ENCODE measurements at places on chromosomes 4 and X.
A peak's percentile ranks its signal among the peaks of the same experiment; 100 is the strongest.

DNA sequence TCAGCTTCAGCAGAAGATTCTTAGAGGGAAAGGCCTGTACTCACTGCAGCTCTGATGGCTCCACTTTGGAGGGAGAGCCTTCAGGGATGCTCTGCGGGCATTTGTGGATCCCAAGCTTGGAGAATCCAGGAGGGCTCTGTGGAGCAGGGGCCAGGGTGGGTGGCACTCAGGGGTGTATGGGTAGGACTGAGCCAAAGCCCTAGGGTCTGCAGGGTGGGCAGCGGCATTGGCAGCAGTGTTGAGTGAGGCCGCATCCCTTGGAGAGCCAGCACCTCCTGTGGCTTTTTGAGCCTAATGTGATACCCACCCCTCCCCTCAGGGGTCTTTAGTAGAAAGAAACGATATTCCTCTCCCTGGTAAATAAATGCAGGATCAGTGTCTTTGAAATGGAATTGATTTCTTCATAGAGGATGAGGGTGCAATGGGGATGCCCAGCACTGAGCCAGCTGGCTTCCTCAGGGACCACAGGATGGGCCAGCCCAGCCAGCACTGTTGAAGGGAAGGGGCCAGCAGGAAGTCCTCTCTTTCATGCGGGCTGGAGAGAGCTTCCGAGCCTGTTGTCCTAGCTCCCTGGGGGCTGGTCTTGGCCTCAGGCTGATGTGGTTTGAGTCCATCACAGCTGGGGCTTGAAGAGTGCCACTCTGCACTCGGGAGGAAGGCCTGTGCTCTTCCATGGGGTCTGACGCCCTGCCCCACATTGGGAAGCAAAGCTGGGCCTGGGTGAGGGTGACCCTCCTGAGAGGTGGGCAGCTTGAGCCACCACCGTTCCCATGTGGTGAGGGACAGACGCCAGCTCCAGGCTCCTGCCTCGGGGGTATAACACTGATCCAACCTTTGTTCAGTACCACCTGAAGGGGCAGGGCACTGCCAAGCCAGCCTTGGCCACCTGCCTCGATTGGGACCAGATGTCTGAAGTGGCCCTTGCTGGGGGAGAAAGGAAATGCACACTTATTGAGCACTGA is 49.5 kb downstream of the PSAPL1 start:
- no peak for DNase-seq

GRCh38 chr4:71239365-71239764 is 99.5 kb upstream of the SLC4A4 start:
- DNase-seq, result no peak

DNA sequence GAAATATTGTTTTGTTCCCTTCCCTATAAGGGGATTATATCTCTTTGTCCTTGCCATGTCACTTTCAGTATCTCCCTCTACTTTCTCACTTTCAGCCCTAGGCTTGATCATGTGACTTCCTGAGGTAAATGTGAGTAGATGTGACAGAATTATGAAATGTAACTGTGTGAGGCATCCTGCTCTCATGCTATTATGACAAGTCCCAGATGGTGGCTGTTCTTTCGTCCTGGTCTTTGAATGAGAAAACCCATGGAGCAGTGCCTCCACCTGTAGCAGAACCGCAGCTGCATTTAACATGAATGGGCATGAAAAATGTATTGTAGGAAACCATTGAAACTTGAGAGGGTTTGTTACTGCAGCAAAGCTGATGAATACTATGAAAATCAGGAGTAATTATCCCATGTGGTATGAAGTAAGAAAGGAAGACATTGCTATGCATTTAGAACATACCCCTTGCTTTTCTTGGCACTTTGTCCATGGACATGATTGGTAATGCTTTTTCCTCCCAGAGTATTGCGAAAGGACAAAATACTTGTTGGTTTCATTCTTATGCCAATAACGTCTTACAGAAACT is 202.2 kb upstream of the GPRIN3 start:
- no peak for DNase-seq

DNA sequence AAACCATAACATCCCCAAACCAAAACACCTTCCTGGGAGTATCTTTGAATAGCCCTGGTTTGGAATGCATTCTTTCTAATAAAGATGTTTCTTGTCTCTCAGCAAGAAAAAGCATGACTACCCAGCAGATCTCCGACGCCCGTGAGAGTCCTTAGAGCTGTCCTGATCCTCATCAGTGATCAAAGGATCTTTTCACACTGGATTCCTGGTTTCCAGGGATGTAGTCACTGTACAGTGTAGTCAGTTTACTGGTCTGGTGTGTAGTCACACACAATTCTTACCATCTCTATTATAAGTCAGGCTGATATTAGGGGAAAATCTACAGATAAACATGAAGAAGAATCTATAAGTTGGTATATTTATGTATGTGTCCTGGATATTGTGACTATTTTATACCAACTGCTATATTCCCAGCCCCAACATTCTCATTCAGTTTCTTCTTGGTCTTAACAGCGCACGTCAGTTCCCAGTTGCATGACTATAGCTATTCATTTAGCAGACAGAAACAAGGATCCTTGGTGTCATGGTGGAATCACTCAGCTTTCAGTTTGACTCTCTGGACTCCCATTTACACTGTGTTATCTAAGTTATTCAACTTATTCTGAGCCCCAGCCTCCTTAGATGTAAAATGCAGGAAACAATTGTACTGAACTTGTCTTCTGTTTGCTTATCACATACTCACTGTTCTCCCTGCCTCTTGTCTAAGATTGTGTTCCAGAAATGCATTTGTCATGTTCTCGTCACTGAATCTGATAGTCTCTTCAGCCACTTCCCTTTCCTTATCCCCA is 68.3 kb downstream of the SLIT2 start:
- no peak for DNase-seq

- DNase-seq, result no peak
Observed at GRCh38 chr4:70660106-70660505, 6.2 kb downstream of the JCHAIN start.

GRCh38 chrX:7254144-7254543 is 106.2 kb upstream of the PUDP start:
- no peak for DNase-seq

GRCh38 chrX:45762699-45763647 is 562.3 kb upstream of the DIPK2B start:
- DNase-seq, result no peak

DNA sequence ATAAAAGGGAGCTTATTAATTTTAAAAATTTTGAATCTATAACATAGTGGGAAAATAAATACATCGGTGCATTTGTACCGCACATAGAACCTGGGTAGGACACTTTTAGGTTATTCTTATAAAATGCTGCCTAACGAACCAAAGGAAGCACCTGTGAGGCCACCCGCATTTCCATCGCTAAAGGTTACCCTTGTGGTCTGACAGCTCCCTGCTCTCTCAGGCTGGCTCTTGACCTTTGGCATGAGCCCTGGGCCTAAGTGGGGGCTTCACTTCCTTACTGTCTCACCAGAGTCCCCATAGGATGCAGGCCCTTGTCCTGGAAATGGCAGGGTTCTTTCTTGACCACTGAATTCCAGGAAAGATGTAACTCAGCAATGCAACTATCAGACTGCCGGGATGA is 46.0 kb downstream of the HADH start:
- no peak for DNase-seq

- no peak for DNase-seq
Observed at GRCh38 chrX:153411255-153411987, at the start of gene ZFP92. TSS of gene ZFP92 (plus strand) at chrX:153411472. CDS start at chrX:153418323, 6,851 bp downstream.

GRCh38 chr4:132396636-132397035 is 752.5 kb upstream of the PCDH10 start:
- no peak for DNase-seq

GRCh38 chr4:48361012-48361400 is 19.7 kb downstream of the SLAIN2 start:
- no peak for DNase-seq

- peak; percentile 79 for DNase-seq
Observed at GRCh38 chr4:128635141-128635954, 174.2 kb upstream of the JADE1 start.

DNA sequence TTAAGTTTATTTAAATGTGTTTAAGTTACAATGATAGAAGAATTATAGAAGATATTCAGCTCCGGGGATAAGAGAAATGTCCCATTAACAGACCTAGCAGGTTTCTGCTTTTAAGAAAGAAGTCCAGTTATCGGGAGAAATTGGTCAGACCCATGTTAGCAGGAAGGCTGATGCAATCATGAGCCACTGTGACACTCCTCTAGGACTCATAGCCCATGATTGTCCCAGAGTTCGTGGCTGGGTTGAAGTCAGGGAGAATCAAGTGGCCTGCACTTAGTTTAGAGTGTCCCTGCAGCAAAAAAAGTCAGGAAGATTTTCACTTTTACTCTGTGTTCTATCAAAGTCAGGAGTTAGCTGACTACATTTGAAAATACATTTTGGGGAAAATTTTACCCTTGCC is 72.0 kb downstream of the TMEM144 start:
- DNase-seq, result no peak

GRCh38 chr4:130808492-130808891 is 1712.5 kb downstream of the C4orf33 start:
- DNase-seq, result no peak

GRCh38 chrX:25052798-25053534 is 37.2 kb upstream of the ARX start:
- DNase-seq, result no peak

DNA sequence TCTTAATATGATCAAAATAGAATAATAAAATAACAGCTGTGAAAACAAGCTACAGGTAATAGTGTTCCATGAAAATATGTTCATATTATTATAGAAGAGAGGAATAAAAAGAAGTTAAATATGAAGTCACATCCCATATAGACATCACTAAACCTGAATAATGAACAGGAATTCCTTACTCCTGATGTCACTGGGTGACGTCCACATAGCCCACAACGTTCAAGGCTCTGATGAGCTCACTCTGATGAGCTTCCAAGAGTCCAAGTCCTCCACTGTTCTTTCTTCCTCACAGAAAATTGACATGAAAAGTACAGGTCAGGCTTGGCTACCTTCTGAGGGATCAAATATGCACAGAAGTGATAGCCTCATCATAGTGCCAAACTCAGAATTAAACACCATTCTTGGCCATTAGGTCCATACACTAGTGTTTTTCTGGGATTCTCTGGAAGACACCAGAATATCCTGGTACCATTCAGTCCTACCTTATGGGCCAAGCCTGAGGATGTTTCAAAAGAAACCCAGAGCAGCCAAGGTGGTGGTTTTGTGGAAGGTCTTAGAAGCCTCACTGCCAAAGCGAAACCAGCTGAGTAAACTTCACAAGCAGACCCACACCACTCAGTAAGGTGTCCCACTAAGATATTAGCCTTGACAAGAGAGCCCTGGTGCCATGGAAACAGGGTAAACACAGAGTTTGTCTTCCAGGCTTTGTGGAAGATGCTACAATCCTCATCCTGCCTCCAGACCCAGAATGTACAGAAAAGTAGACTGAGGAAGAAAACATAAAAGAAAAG is 138.4 kb upstream of the HHIP start:
- DNase-seq, result no peak

DNA sequence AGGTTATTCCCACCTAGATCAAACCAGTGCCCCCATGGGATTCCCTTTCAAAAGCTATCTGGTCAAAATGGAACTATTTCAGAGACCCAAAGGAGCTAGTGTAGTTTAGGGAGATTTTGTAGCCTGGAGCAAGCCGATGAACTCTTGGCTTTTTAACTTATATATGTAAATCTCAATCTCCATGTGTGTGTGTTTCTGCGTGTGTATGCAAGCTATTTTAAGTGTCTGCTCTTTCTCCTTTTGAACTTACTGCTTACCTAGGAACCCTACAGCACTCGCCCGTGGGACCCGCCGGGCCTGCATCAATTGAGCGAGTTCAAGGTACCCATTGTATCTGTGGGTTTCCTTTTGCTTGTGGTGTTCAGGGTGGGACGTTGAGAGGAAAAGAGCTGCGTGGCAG is 10.4 kb downstream of the CSTF2 start:
- DNase-seq, result no peak

GRCh38 chr4:82583897-82584587 is 22.3 kb upstream of the TMEM150C start:
- DNase-seq, result no peak

- no peak for DNase-seq
Observed at GRCh38 chr4:139247241-139247640, 32.8 kb downstream of the MGARP start.

- no peak for DNase-seq
Observed at GRCh38 chr4:3637326-3638016, 105.2 kb upstream of the LRPAP1 start.

DNA sequence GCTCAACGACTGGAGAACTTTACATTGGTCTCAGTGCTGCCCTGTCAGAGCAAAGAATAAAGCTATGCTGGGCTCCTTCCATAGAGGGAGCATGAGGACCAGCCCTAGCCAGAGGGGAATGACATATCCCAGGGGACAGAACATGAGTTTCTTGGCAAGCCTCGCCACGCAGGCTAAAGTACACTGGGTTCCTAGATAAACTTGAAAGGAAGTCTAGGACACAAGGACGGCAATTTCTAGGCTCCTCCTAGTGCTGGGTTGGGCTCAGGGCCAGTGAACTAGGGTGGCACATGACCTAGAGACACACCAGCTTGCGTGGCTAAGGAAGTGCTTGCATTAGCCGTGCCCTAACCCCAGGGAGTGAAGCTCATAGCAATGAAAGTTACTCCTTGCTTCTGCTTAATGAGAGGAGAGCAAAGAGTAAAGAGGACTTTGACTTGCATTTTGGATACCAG is 141.0 kb downstream of the MAB21L2 start:
- peak; percentile 38 for DNase-seq

- DNase-seq, result no peak
Observed at GRCh38 chr4:106587558-106587957, 219.0 kb upstream of the GIMD1 start.

DNA sequence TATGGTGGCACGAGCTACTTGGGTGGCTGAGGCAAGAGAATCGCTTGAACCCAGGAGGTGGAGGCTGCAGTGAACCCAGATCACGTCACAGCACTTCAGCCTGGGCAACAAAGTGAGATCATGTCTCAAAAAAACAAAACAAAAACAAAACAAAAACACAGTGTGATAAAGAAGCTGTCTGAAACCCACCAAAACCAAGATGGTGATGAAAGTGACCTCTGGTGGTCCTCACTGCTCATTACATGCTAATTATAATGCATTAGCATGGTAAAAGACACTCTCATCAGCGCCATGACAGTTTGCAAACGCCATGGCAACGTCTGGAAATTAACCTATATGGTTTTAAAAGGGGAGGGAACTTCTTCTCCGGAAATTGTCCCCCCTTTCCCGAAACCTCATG is 29.4 kb upstream of the OPHN1 start:
- DNase-seq, result no peak

- DNase-seq, result no peak
Observed at GRCh38 chrX:133658293-133658911, 243.1 kb upstream of the GPC4 start.

DNA sequence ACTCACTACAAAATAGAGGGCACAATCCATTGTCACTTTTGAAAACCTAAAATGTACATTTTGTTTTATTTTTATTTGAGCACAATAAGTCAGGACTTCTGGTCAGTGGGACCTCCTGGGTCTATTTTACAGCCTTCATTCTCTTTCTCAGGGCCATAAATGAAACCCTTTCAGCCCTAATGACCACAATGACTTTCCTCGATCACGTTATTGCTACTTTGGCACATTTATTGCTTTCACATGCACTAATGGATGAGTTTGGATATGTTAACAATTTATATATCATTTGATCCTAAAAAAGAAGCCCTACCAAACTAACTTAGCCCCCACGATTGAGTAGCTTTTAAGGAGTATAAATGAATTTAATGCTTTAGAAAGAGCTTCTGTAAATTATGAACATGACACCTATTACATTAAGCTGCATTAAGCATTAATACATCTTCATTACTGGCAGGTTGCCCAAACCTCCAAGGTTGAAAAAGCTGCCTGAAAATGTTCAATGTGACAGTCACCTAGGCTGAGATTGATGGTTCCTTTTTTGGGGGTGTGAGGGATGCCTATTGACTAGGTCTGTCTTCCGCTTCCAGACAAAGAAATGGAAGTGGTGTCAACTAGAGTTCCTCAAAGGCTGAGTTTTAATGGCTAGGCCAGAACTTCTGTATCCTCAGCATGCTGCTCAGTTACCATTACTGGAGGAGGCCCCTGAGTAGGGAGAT is 296.4 kb downstream of the GPAT3 start:
- DNase-seq, result no peak
